ENCODE measurements at places on chromosomes 7 and 10.

DNA sequence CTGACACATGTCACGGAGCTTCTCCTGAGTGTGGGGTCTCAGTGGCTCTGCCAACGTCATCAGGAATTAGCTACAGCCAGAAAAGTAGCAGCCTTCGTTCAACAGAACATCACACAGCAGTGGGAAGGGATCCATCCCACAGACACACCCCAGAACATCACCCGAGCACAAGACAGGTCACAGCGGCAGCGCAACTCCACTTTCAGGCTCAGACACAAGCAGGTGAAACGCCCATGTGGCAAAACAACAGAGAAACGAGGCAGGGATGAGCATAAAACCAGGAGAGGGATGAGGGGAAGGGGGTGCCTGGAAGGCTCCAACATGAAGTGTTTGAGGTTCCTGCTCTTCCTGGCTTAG is 44.8 kb downstream of the CAMK2B start:
- DNase-seq = no peak

DNA sequence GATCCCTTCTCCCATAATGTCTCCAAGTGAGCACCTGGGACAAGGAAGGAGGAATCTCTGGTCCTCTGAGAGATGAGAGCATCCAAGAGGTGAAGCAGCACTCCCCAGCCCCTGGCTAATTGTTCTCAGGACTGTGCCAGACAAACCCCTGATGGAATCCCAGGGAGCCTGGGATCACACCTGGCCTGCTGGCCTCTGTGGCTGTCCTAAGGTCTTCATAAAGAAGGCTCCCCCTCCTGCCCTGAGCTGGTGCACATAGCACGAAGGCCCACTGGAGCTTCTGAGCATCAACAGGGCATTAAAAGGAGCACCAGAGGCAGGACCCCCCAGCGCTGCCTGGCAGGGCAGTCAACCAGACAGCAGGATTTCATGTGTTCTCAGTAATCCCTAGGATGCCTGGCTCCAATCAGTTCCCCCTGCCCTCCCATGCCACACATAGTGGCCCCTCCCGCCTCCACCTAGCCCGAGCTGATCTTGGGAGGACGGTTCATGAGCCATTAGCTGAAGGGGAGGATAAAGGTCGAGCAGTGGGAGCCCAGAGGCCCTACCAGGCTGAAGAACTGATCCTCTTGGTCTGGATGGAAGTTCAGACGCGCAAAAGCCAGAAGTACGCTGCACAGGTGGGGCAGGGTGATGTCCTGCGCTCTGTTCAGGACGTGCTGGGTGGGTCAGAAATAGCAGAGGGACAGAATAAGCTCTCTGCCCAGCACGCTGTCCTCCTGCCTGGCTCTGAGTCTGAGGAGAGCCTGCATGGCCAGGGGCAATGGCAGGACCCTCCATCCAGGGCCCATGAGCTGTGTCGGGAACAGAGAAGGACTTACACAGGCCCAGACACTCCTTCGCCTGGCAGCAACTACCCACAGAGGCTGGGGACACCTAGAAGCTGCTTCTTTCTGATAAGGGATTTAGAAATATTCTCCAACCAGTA is 8.4 kb downstream of the TBRG4 start:
- DNase-seq = no peak

DNA sequence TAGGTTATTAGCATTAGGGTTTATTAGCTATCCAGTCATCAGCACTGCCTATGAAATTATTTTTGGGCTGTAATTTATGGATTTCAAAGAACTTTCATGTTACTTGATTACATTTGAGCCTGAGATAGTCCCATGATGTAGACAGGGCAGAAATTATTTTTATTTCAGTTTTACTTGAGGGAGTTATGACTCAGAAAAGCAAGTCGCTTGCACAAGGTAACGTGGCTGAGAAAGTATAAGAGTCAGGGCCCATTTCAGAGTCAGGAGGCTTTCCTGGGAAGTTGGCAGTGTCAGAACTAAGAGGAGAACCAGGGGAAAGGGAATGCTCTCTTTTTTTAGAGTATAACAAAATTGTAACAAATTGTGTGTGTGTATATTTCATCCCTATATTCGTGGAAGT is 16.5 kb downstream of the GATA3 start:
- DNase-seq = no peak

GRCh38 chr7:1700536-1701333 is 30.7 kb downstream of the ELFN1 start:
- DNase-seq = no peak

- no peak for DNase-seq
These were observed 644 bp downstream of the UMAD1 start for GRCh38 chr7:7641129-7641663.

DNA sequence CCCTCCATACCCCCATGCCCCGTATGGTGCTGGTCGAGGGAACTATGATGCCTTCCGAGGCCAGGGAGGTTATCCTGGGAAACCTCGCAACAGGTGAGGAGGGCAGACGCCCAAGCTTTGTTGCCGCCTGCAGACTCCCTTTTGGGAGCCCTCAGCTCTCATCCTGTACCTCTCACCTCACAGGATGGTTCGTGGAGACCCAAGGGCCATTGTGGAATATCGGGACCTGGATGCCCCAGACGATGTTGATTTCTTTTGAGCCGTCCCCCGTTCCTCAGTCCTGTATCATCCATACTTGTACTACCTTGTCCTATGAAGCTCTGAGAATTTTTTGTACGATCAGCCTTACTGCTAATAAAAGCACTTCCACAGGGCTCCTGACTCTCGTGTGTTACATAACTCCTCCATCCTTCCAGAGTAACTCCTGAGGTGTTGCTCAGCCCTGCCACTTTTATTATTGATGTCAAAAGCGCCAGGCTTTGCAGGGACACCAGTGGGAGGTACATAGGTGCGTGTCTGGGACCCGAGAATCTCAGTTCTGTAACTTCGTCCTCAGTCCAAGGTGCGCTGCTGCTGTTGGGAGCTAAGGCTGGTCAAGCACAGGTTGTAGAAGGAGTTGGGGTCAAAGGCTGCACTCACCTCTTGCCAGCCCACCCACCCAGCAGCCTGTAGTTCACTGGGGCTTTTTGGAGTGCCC is 1.1 kb downstream of the UFSP1 start:
- DNase-seq = no peak

- DNase-seq = no peak
These were observed 14.9 kb downstream of the MINPP1 start for GRCh38 chr10:87519582-87519981.

- DNase-seq = no peak
These were observed 64.3 kb downstream of the STEAP1B start for GRCh38 chr7:22435720-22436119.

GRCh38 chr10:121709675-121710073 is 111.4 kb upstream of the FGFR2 start:
- DNase-seq = no peak

DNA sequence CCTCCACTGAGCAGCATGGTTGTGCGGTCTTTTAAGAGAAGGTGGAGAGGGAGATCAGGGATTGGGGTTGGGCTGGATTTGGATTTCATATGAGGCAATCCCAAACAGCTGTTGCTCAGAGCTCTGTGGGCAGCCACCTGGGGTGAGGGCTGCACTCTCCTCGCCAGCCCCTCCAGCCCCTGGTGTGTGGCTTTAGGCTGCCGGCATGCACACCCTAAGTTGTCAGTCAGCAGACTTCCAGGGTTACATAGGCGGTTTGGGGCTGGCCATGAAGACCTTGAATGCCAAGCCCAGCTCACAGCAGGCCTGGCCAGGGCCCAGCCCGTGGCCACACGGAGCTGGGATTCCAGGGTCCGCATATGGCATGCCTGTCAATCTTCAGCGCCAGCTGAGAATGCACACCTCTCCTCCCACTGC is 54.8 kb downstream of the ZMIZ1 start:
- no peak for DNase-seq

DNA sequence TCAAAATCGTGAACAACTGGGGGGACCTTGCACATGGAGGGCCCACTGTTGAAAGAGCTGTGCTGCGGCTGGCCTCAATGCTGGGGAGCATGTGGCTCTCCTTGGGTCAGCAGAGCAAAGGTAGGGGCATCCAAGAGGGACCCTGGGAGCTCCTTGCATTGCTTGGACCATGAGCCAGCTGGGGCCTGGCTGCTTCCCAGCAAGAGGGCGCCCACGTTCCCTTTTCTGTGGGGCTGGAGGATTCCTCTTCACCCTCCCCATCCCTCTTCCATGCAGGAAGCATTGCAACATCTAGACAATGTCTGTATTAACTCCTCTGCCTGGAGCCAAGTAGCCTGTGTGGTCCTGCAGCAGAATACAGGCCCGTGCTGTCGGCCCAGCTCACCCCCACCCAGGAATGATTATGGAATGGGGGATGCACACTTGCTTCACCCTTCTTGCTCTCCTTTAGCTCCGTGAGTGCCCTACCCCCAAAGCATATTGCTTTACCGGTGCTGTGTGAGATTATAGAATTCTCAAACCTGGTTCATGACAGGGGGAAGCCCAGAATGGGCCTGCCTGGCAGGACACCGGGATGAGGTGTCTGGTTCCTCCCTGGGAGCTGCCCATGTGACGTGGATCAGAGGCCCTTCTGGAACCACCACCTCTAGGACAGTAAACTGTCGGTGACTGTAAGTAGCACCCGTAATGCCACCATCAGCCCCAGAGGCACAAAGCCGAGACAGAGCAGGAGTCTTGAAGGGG is 61.9 kb downstream of the SYPL1 start:
- DNase-seq = no peak

DNA sequence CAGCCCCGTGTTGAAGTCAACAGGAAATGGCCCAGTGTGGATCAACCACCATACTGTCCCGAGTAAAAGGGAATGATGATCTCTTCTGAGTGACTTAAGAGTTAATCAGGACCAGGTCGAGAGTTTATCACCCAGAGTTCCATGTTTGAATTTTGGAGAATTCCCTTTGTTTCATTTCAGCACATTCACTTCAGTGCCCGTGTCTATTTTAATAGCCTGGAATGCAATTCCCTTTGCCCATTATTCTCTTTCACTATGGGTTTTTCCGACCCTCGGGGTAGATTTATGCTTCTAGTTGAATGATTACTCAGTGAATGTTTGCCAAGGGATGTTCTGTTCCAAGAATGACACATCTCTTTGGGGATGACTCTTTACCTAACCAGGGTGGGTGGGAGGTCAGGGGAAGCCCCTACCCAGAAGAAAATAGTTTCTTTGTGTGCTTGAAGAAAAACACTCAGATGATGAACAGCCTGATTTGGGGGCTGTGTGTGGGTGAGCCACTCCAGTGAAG is 594.9 kb downstream of the INHBA start:
- DNase-seq = no peak

DNA sequence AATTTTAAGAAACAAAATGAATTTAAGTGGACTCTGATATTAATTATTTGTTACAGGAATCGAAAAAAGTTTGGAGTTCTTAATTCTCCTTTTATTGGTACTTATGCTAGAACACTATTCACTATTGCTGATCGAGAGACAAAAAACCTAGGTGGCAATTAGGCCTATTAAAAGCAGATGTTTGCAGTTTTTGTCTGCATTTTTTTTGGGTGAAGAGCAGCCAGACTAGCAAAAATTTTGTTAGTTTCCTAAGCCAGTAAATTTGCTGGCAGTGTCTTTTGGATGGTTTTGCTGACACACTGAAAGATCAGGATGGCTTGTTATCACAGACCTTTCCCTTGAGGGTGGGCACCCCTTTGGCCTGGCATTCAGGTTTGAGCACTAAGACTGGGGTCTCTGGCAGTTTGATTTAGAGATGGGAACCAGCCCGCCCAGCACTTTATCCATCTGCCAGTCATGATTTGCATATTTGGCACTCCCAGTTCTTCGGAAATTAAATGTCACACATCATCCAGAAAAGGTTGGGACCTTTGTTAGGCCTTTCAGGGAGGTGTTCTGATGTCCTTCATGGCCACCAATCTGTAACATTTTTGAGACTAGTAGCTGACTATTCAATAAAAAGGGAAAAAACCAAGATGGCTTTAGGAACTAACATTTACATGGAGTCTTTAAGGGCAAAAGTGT is 57.3 kb downstream of the INPP5F start:
- DNase-seq = no peak

DNA sequence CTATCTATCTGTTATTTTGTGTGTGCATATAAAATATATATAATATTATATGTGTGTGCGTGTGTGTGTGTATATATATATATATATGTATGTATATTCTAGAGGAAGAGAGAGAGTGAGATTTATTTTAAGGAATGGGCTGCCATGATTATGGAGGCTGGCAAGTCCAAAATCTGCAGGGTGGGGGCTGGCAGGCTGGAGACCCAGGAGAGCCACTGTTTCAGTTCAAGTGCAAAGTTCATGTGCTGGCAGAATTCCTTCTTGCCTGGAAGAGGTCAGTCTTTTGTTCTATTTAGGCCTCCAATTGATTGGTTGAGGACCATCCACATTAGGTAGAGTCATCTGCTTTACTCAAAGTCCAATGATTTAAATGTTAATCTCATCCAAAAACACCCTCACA is 42.3 kb upstream of the GARS1 start:
- no peak for DNase-seq

GRCh38 chr7:45657136-45657889 is 83.1 kb downstream of the ADCY1 start:
- DNase-seq = no peak

GRCh38 chr7:31077484-31078362 is 25.6 kb downstream of the ADCYAP1R1 start:
- no peak for DNase-seq

DNA sequence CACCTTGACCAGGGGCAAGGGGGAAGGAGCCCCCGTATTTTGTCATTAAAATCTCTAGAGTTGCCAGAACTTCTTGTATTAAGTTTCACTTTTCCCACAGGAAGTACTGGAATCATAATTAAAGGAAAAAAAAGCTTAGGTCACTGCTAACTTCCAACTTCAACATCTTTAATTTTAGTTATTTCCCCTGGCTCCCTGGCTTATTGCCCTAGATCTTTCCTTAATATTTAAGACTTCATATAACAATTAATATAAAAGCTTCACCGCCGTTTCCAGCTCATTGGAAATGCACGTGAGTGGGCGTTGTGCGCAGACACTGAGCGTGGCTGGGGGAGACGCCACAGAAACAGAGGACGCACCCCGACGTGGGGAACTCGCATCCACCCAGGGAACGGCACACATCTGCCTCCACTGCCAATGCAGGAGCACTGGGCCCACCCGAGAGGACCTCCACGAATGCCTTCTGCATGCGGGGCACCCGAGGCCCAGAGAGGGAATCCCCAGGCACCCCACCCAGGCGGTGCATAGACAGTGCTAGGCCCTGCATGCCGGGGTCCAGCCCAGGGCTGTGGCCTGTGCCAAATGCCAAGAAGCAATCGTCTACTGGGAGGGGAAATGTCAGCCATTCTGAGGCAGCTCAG is 72.2 kb downstream of the ADARB2 start:
- DNase-seq = no peak

DNA sequence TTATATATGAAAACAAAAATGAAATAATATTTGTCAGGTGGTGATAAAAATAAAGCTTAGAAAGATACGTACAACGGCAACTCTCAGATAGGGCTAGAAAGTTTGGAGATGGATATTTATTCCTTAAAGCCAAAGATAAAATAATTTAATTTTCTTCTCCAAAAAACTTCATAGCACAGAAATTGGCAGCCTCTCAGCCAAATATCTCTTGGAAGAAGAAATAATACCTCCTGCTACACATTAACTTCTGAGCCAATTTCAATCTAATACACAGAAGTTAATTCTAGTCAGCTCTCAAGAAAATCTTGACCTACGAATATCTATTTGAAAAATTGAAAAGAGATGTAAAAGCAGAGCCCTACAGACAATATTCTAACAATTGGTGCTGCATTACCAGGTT is 122.4 kb downstream of the TES start:
- DNase-seq = no peak

- no peak for DNase-seq
These were observed 41.8 kb upstream of the ELN start for GRCh38 chr7:73986158-73986631.
